ENCODE measurements at places on chromosomes 4 and X.

- no peak for DNase-seq
These were observed 780 bp upstream of the NKRF start for GRCh38 chrX:119607018-119607389.

GRCh38 chr4:128803783-128804182 lies 5.7 kb upstream of the JADE1 start:
- no peak for DNase-seq

GRCh38 chr4:145234091-145234706 lies 53.8 kb upstream of the OTUD4 start:
- no peak for DNase-seq

GRCh38 chrX:69670001-69670555 lies 54.2 kb downstream of the EDA start:
- no peak for DNase-seq

DNA sequence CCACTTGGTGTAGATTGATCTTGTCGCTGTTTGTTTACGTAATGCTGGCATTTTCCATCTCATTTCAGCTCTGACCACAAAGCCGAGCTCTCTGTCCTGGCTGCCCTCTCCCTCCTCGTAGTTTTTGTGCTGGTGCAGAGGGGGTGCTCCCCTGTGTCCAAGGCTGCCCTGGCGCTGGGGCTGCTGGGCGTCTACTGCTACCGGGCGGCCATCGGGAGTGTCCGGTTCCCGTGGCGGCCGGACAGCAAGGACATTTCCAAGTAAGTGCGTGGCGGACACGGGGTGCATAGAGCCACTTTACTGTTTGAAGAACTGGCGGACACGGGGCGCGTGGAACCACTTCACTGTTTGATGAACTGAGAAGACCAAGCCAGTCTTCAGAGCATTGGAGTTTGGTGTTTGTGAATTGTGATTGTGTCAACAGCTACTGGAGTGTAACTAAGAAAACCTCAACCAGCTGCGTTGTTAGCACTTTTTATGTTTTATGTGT lies 28.0 kb downstream of the PIGG start:
- DNase-seq: no peak

DNA sequence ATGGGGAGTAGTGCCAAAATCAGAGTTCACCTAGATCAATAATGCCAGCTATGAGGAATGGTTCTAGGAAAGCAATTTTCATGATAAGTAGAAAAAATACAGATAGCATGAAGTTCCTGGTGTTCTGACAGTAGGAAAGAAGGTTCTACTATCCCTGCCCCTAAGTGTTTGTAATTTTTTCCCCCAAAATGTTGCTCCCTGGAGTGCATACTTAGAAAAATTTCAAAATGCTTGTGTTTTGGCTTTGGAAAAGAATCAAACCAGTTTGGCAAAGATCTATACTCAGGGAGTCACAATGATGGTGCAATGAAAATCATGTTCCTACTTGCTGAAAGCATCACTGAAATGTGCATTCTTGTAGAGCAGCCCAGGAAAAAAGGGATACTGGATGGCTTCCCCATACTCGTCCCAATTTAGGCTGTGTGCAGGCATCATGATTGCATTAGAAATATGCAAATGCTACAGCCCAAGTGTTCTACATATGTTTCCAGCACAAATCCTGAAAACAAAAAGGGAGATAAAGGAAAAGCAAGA lies 74.7 kb downstream of the LPAR4 start:
- no peak for DNase-seq

DNA sequence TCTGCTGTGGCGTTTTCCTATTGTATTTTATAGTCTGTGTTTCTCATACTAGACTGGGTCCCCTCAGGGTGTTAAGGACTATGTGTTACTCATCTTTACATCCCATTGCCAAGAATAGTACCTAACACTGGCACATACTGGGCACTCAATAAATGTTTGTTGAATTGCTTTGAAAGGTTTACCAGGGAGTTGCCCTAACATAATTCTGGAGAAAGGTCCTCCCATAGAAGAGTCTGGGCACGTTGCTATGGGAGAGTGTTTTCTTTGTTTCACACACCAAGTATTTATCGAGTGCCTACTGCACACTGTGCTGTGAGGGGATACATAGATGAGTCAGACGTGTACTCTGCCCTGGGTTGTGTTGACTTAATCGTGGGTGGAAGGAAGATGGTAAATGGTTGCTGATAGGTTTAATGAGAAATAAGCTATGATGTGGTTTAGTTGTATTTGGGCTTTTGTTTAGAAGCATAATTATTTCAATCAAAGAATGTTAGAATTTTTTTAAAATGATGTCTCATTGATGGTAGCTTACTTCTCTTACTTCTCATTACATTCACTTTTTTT lies 42.9 kb downstream of the AFF1 start:
- DNase-seq: no peak

GRCh38 chr4:140343303-140343702 lies 30.1 kb upstream of the SCOC start:
- DNase-seq: no peak

GRCh38 chr4:121187206-121187605 lies 23.1 kb upstream of the TNIP3 start:
- DNase-seq: no peak

GRCh38 chrX:47202316-47202715 lies 8.7 kb downstream of the UBA1 start:
- no peak for DNase-seq

DNA sequence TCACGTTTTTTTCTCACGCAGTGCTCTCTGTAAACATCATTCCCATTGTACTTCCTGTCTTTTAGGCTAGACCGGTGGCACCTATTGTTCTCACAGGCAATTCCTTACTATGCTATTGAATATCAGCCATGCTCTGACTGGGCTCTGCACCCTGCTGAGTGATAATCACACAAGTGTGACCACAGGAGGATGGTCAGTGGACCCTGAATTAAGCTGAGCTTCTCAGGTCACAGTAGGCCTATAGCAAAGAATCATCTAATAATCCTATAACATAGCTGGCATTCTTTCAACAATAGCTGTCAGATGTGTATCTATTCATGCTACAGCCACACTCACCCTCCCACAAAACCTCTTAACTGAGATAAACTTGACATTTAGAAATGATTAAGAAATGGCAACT lies 2399.8 kb upstream of the TENM3 start:
- DNase-seq: no peak

- no peak for DNase-seq
These were observed 8.4 kb upstream of the LDOC1 start for GRCh38 chrX:141185366-141185765.

DNA sequence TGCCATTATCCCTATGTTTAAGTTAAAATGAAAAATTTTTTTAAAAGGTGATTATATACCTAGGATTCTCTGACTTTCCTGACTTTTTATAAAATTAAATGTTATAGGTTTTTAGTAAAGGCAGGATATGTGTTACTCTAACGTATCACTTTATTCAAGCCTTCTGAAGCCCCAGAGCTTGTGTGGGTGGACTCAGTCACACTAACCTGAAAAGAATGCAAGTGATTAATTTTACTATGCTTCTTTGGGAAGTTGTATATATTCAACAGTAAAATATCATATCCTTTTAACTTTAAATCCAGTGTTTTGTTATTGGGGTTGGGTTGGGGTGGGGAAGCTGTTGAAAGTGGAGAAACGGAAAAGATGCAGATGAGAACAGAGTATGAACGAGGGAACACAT lies 22.8 kb downstream of the PDLIM3 start:
- DNase-seq: no peak

DNA sequence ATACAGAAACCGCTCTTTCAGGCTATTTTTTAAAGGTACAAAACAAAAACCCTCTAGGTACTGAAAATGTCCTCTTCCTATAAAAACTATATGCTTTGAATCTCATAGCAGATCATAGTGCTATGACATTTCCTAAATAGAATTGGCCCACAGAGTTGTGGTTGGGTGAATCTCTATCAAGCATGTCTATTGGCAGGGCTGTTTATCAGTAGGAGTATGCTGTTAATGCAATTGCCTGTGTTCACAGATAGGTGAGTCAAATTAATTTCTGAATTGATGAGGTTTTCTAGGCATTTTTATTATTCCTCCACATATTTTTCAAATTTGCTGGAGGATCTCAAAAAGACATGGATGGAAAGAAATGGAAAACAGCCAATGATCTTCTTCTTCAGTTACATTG lies 73.9 kb downstream of the QRFPR start:
- no peak for DNase-seq

- no peak for DNase-seq
These were observed 39.5 kb downstream of the PCYT1B start for GRCh38 chrX:24607616-24608015.

GRCh38 chrX:105608745-105609144 lies 213.6 kb upstream of the NRK start:
- DNase-seq: no peak

Measured in cortex of kidney (tissue), 1 donor.